GM13976 (cell line): ENCODE measurements at places on chromosomes 7 and 10.

DNA sequence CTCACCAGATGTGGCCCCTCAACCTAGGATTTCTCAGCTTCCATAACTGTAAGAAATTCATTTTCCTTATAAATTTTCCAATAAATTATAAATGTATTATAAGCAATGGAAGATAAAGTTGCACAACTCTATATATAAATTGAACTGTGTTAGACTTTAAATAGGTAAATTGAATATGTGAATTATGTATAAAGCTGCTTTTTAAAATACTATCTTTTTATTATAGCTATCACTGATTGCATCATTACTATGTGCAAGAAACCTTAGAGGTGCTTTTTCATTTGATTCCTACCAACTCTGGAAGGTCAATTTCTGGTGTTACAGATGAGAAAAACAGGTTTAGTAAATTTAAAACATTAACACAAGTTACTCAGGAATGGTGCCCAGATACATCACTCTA is 8.4 kb downstream of the MTERF1 start:
- no peak for DNase-seq

- no peak for DNase-seq
These were observed 152.4 kb downstream of the DKK1 start for GRCh38 chr10:52466464-52466863.

DNA sequence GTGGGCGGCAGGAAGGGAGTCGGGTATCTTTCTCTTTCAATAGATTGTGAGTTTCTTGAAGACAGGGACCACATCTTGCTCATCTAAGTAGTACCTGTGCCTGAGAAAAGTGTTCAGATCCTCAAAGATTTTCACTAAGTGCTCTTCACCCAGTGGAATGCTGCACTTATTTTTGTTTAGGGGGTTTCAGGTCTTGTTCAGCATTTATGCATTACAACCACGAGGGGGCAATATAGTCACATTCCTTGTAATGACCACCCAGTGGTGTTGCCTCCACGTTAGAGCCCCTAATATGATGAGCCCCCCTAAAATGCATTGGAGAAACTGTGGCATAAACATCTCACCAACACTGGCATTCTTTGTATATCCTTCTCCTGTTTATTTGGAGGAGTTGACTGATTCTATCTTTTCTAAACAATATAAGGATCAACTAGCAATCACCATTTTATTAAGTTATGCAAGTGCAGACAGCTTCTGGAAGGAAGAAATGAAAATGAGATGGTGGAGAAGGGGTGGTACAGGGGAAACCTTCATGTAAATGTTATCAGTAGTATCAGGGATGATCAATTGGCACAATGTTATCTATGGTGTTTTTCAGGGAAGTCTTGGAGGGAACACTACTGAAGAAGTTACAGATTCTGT is 3.1 kb upstream of the PAPSS2 start:
- DNase-seq = peak; percentile 68

DNA sequence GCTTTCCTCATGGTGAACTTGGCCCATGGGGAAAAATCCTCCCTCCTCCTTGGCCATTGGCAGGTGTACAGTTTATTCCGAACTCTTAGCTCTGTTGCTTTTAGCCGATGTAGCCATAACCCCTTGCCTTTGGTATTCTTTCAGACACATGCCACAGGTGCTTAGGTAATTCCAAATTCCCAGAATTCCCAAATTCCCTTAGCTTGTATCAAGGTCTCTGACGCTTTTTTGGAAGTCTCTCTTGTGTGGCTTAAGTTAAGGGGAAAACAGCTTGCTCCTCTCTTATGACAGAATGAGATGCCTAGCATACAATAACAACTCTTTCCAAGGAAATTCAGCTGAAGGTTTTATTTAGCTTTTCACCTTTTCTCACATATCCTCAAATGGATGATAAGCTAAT is 68.0 kb downstream of the SUGCT start:
- no peak for DNase-seq

- DNase-seq = peak; percentile 52
These were observed at the start of gene JAZF1 for GRCh38 chr7:28180364-28181147. TSS of gene JAZF1 (minus strand) at chr7:28180795.

DNA sequence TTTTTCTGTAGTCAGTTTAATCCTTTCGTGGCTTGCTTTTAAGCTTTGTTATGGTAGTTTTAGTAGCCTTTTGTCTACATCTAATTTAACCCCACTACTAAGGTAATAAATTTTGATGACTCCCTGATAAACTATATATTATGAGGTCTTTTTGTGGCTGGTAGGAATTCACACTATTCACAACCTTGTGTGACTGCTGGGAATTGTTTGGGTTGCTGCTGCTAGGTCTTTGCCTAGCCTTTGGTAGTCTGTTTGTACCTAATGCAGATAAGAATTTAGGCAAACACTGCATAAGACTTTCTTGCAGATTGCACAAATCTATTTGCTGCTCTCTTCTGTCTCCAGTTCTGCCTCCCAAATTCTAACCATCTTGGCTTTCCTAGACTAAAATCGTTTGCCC is 58.3 kb downstream of the SHOC2 start:
- DNase-seq = no peak

DNA sequence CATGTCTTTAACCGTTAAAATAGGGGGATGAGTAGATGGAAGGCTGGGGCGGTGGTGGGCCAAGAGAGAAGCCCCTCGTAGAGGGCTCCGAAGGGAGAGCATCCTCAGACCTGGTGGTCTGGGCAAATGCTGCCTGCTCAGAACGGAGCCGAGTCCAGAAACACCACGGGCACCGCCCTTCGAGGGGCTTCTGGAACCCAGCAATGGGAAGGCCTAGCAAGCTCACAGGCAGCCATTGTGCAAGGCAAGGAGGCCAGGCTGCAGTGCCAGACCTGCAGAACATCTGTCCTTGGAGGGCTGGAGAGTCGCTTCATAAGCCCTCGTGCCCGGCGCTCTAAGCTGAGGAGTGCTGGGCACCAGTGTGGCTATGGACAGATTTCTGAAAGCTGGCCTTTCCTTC is 644.1 kb upstream of the GALNT17 start:
- no peak for DNase-seq

GRCh38 chr7:106768324-106768751 is 96.7 kb upstream of the PIK3CG start:
- DNase-seq = no peak

GRCh38 chr7:114789871-114790311 is 132.0 kb upstream of the MDFIC start:
- DNase-seq = no peak

GRCh38 chr7:65002972-65003585 is 3.4 kb downstream of the ERV3-1 start:
- DNase-seq = no peak

GRCh38 chr10:69223028-69223342 is 2.9 kb downstream of the HKDC1 start:
- no peak for DNase-seq

DNA sequence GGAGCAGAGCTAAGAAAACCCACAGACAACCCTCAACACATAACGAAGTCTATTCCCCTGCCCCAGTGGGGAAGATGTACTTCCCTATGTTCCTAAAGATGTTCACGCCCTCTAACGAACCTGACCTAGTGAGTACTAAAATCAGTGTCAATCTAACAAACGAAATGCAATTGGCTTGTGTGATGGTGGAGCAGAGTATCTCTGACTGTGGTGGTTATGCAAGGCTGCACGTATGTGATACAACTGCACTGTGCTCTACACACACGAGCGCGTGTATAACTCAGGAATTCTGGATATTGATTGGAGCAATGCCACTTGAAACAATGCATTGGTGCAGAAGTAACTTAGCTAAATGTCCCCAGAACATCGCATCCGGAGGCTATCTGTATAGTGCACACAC is 1.3 kb downstream of the ANKRD16 start:
- no peak for DNase-seq

DNA sequence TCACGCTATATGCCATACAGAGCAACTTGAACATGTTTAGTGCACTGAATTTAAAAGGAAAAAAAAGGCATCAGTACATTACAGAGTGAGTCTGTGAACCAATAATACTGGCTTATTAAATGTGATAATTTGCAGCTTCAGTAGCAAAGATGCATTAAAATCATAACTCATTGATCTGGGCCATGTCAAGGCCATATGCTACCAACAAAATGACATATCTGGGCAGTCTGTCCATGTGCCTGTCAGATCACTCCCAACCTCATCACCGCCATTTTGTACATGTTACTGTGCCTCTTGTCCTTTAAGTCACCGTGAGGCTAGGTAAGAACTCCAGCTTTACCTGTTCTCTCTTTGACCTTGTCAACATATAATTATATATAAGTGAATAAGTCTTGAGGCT is 307.4 kb upstream of the LRGUK start:
- DNase-seq = no peak

GRCh38 chr7:44434201-44434600 is 56.3 kb downstream of the NUDCD3 start:
- no peak for DNase-seq

- DNase-seq = no peak
These were observed 6.1 kb downstream of the ZNF277 start for GRCh38 chr7:112212571-112212970.

DNA sequence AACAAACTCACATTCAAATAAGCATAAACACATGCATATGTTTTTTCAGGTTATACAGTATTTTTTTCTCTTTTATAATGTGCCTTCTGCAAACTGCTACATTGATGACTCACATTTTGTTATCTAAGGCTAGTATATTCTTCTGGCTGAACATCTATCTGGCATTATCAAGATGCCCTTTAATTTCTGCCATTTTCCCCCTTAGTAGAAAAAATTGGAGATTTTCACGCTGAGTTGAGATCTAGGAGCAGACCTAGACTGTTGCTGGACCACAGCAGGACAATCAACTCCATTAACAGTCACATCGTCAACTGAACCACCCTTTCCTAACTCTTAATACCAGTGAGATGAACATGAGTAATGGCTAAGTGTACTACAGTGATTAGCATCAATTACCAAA is 41.6 kb downstream of the ERCC6 start:
- DNase-seq = no peak

GRCh38 chr10:97190450-97190849 is 4.7 kb upstream of the SLIT1 start:
- DNase-seq = no peak

- DNase-seq = no peak
These were observed 68.1 kb downstream of the DGKB start for GRCh38 chr7:14834456-14834855.

GRCh38 chr7:29194206-29194593 is 375 bp upstream of the CHN2 start:
- no peak for DNase-seq

GRCh38 chr10:60206735-60207134 is 182.9 kb downstream of the ANK3 start:
- DNase-seq = no peak

- DNase-seq = no peak
These were observed 353.4 kb downstream of the DNAJB6 start for GRCh38 chr7:157690058-157690832.

GRCh38 chr10:103444478-103444877 is 7.7 kb downstream of the CALHM2 start:
- no peak for DNase-seq

DNA sequence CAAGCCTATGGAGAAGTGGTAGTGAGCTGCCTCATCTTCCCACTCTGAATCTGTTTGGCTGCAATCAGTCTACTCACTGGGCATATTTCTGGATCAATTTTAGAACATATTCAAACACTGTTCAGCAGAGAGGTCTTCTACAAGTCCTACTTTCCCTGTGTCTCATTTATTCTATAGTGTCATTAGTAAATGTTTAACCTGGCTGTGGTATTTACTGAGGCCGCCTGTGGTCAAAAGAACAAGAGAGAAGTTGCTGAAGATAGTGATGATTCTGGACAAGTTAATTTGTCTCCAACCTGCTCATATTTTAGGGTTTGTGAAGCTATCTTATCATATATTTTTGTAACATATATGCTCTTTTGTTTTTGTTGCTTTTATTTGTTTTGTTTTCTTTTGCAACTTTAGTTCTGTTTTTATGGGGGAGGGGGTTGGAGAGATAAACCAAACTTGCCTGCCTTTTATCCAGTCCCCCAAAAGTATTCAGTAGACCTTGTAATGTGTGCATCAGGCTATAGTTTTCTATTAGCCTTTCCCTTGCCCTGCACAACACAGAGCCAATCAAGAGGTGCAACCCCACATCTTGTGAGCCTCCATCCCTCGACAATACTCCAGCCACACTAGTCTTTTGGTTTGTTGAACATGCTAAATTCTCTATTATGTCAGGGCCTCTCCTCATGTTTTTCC is 362.8 kb upstream of the MBL2 start:
- no peak for DNase-seq

DNA sequence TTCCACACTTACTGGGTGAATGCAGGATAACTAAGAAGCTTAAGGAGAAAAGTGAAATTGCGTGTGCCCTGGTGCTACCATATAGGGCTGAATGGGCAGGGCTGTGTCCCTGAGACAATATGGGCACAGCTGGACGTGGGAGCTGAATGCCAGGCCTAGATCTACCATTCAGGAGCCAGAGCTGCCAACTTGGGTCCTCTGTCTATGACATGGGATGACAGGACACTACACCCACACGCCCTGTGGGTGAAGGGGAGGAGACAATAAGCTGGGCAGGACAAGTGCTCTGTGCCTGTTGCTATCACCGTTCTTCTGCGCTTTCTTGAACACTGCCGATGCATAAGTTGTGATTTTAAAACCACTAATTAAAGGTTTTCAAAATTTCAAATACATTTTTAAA is 293.9 kb downstream of the TNS3 start:
- no peak for DNase-seq

DNA sequence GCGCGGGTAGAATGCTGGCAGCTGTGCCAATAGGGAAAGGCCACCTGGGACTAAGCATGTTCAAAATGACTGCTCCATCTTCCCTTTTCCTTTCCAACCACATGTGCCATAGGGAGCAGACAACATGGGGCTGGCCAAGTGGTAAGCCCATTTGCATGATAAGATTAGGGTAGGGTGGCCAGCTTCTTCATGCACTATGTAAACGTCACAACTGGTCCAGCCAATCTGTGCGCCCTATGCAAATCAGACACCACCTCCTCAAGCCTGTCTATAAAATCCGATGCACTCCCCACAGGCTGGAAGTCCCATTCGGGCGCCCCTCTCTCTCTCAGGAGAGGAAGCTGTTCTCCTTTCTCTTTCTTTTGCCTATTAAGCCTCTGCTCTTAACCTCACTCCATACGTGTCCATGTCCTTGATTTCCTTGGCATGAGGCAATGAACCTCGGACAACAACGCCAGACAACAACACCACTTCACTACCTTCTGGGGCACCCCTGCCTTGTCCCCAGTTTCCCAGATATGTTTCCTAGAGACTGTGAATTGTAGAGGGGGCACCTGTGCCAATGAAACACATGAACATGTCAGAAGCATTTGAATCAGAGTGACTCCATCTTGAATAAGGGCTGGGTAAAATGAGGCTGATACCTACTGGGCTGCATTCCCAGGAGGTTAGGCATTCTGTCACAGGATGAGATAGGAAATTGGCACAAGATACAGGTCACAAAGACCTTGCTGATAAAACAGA is 19.1 kb upstream of the EXOC6 start:
- DNase-seq = no peak

GRCh38 chr10:115402699-115403098 is 309.5 kb downstream of the ATRNL1 start:
- no peak for DNase-seq

GRCh38 chr7:90298145-90299038 is 22.7 kb downstream of the FAM237B start:
- DNase-seq = peak; percentile 38

DNA sequence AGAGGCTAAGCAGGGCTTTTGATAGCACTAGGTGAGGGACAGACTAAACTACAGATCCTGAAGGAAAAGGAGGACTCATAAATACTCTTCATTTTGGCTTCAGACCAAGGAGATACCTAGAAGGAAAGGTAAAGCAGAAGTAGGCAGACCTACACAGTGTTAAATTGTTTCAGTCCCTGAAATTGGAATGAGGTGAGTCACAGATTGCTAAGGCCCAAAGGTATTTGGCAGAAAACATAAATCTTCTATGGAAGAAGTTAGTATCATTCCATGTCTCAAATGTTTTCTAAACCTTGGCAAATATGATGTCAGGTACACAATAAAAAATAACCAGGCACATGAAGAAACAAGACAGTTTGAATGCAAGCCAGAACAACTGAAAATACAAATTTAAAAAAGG is 30.0 kb downstream of the MTERF1 start:
- DNase-seq = no peak
